Spleen (tissue), 13 donors: ENCODE measurements at places on chromosomes 6 and 20. TPM values are rescaled to one million over a fixed set of nuclear protein-coding genes. Genes with fewer than 3 reads are reported as not detected.
A peak's percentile ranks its signal among the peaks of the same experiment; 100 is the strongest.

DNA sequence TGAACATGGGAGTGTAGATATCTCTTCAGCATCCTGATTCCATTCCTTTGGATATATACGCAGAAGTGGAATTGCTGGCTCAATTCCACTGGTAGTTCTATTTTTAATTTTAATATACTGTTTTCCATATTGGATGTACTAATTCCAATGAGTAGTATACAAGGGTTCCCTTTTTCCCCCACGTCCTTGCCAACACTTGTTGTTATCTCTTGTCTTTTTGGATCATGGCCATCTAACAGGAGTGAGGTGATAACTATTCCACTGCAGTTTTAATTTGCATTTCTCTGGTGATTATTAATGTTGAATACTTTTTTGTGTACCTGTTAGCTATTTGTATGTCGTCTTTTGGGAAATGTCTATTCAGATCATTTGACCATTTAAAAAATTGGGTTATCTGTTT lies 91.5 kb downstream of the ZFAND3 start:
- no peak for DNase-seq

DNA sequence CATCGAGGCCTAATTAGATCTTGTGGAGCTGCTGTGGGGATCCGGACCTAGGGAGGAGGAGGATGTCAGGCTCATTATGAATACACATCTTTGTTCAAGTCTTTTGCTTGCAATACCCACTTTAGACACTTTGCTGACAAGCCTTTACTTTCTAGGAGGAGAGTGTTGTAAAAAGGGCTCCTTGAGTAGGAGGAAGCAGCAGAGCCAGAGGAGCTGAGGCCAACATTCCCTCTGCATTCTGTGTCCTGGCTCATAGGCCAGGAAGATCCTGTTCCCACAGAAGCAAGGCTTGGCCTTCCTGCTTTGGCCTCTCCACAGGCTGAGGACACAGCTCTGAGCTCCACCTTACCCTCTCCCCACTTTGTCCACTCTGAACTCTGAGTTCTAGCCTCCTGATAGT lies 67.1 kb downstream of the TPD52L1 start:
- DNase-seq, result no peak

DNA sequence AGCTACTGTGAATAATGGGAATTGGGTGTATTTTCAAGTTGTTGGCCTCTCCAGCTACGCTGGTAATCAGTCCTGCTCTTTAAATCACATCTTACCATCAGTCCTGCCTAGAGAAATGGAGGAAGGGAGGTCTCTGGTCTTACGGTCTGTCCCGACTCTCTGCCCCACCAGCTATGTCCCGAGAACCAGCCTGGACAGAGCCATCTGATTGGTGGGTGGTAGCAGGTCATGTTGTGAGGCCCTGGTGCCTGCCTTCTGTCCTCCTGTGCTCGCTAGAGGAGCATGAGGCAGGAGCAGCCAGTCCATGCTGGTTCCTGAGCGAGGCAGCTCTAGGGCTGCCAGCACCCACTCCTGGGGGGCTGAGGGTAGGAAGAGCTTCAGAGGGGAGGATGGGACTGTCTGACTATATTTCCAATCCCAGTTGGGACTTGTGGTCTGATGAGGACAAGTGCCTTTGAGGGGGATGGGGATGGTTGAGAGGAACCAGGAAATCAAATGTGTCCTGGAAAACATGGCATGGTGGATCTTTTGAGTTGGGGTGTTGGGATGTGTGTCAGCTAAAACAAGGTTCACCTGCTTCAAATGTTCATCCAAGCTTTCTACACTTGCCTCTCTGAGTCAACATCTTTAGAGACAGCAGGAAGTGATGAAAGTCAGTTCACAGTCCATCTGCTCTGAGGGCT lies 33.0 kb downstream of the SYNJ2 start:
- peak; percentile 48 for DNase-seq

DNA sequence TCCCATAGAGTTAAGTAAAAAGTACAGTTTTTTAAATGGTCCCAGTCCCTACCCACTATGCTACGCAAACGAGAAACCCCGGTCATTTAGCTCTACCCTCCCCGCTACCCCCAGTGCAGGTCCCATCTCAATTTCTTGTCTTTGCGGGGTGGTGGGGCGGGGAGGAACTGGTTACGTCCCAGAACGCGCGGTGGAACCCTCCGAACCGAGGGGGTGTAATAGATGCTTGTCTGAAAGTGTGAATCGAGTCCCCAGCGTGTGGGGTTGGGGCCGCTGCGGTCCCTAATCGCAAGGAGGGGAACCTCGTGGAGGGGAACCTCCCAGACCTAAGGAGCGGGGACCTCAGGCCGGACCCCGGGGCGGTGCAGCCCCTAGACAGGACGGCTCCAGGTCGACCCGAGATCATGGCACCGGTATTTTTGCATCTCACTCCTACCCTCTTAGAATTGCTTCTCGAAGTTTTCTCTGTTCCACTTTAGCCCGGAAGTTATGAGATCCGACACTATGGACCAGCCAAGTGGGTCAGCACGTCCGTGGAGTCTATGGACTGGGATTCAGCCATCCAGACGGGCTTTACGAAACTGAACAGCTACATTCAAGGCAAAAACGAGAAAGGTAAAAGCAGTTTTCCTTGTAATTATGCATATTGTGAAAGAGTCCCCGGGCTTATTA lies 779 bp downstream of the HEBP2 start:
- DNase-seq, result peak; percentile 90

- DNase-seq, result peak; percentile 82
Observed at GRCh38 chr6:31128093-31128676, 7.9 kb upstream of the CDSN start.

DNA sequence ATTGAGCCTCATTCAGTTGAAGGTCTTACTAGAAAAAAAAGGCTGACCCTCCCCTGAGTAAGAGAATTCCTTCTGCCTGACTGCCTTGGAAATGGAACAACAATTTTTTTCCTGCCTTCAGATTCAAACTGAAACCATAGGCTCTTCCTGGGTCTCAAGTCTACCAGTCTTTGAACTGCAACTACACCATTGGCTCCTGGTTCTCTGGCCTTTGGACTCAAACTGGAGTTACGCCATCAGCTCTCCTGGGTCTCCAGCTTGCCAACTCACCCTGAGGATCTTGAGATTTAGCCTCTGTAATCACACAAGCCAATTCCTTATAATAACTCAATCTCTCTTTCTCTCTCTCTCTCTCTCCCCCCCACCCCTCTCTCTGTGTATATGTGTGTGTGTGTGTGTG lies 36.0 kb upstream of the SNX9 start:
- DNase-seq, result no peak

GRCh38 chr6:72950114-72950860 lies 275.0 kb downstream of the KHDC1L start:
- DNase-seq, result no peak

DNA sequence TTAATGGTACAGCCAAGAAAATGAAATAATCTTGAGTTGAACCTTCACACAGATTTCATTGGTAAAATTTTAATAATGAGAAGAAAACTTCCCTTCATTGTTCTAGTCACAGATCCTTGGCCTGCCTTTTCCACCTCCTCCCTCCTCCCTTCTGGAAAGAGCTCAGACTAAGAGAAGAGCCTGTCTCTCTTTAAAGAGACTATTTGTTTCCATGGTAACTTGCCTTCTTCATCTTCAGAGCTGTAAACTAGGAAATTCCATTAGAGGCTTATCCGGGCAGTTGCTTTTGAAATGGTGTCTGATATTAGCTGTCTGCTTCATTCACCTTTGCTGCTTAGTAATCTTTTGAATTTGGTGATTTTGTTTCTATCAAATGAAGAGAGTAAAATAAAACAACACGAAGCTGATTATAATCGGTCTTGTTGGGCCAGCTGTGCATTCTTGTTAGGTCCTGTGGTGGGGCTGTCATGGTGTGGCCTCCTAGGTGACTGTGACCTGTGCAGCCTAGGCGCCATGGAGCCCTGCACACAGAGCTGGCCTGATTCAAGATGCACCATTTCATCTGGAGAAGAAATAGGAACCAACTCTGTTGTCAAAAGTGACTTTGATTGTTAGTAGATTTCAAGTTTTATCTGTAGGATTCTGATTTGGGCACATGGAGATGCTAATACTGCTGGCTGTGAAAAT lies 96.7 kb downstream of the MAP3K7 start:
- no peak for DNase-seq

The NHLRC1 gene
- 2.4 TPM for polyA plus RNA-seq

The KCNK5 gene
- 1.6 TPM for polyA plus RNA-seq

The TRIM15 gene
- not detected for polyA plus RNA-seq

The DNMT3B gene
- 0.20 TPM for polyA plus RNA-seq

The UST gene
- 6.4 TPM for polyA plus RNA-seq
